ENCODE measurements at places on chromosomes 2 and 18. TPM values are rescaled to one million over a fixed set of nuclear protein-coding genes. Genes with fewer than 3 reads are reported as not detected.

METTL21A gene
- polyA plus RNA-seq: 33.1 TPM

FHL2 gene
- 33.0 TPM for polyA plus RNA-seq

DSG2 gene
- polyA plus RNA-seq: 43.6 TPM

PTRHD1 gene
- polyA plus RNA-seq: 31.1 TPM

COL4A4 gene
- 59.5 TPM for polyA plus RNA-seq

STEAP3 gene
- polyA plus RNA-seq: 1.6 TPM

NEU2 gene
- not detected for polyA plus RNA-seq

TGFA gene
- polyA plus RNA-seq: 16.3 TPM

ACMSD gene
- 30.0 TPM for polyA plus RNA-seq

SKA1 gene
- polyA plus RNA-seq: 6.0 TPM

SPDYA gene
- 3.6 TPM for polyA plus RNA-seq

ESPNL gene
- polyA plus RNA-seq: 2.0 TPM

GRCh38 chr18:37253394-37254235 lies 312.0 kb downstream of the CELF4 start:
- DNase-seq: no peak

GRCh38 chr2:99670768-99671734 lies 181.2 kb upstream of the REV1 start:
- DNase-seq: no peak

DNA sequence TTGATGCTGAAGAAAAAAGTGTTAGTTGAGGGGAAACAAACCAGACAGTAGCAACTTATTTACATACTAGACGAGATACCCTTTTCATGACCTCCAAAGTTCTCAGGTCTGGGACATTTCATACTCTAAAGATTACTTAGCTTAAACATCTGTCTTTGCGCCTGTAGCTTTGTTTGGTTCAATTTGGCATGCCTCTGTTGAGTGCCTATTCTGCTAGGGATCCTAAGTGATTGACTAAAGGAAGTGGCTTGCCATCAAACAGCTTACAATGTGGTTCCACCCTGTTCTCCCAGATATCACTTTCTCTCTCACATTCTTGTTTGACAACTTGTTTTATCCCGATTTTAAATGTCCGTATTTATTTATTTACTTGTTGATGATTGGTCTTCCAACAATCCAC lies 488.8 kb downstream of the PARD3B start:
- DNase-seq: no peak

DNA sequence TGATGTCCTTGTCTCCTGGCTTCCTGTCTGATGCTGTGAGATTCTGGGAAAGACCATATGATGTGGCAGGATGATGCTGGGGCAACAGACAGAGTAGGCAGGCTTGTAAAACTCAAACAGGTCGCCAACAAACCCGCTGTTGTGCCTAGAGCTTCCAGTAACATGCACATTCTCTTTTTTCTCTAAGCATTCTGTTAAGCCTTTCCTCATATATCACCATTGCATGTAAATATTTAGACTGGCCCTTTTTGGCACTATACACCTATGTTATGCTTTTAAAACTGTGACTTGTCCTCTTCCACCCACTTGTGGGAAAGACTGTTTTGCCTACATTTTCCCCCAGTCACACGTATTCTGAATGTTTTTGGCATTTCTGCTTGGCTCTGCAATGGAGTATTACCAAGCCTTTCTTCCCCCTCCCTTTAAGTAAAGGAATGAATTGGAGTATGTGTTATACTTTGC lies 250.4 kb upstream of the TANK start:
- DNase-seq: no peak

- no peak for DNase-seq
Measured at GRCh38 chr2:29139152-29139551, 23.9 kb downstream of the CLIP4 start.

- DNase-seq: no peak
Measured at GRCh38 chr18:62118328-62118727, 68.5 kb downstream of the PIGN start.

DNA sequence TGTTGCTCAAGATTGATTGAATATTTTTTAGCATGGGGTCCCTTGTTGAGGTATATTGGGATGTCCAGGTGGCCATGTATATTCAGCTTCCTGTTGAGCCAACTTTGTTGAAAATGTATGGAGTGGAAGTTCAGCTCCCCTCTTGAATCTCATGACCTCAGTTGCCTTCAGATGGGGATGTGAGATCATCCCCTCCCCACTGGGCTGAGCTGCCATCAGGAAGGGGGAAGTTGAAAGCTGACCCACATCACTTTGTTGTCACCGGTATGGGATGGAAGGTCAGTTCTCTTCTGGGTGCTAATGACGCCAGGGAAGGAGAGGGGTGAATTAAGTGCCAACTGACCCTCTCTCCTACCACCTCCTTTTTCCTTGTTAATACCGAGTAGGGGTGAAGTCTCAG lies 33.9 kb downstream of the ACOXL start:
- no peak for DNase-seq

- no peak for DNase-seq
Measured at GRCh38 chr18:34866310-34866709, 156.2 kb downstream of the DTNA start.

DNA sequence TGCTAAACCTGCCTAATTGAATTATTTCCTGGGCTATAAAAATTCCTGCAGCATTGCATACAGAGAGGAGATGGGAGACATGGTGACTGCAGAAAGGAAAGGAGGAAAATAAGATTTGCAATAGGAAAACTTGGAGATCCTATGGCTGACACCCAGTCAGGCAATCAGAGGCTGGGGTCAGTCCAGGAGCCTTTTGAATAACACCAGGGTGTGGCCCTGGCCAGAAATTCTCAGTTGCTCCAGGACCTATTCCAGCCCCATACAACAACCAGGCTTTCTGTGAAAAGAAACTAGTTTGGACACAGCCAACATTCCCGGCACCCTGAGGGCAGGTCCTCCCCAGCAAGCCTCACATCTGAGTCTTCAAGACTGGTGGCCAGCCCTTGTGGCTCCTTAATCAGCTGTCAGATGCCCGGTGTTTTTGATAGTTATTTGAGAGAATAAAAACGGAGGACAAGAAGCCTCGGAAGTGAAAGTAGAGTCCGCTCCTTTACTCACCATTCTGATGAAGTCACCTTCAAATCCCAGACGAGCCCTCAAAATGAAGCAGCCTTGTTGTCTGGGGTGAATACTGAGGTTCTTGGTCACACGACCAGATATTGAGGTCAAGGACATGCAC lies 31.1 kb upstream of the GMCL1 start:
- no peak for DNase-seq

DNA sequence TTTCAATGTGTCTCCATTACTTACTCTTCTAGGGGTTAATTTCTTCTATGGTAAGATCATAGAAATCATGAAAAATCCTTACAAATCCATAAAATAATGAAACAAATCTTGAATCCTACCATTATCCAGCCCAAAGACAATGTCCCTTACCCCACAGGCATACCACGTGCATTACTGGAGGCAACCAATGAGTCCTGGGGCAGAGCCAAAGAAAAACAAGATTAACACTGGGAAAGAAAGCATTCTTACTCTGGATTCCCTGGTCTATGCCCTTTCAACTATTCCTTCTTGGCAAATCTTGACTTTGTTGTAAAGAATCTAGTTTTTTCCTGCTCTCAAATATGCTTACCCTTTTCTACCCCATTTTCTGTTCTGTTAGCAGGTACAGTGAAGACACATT lies 3.1 kb upstream of the GALNT1 start:
- DNase-seq: no peak

DNA sequence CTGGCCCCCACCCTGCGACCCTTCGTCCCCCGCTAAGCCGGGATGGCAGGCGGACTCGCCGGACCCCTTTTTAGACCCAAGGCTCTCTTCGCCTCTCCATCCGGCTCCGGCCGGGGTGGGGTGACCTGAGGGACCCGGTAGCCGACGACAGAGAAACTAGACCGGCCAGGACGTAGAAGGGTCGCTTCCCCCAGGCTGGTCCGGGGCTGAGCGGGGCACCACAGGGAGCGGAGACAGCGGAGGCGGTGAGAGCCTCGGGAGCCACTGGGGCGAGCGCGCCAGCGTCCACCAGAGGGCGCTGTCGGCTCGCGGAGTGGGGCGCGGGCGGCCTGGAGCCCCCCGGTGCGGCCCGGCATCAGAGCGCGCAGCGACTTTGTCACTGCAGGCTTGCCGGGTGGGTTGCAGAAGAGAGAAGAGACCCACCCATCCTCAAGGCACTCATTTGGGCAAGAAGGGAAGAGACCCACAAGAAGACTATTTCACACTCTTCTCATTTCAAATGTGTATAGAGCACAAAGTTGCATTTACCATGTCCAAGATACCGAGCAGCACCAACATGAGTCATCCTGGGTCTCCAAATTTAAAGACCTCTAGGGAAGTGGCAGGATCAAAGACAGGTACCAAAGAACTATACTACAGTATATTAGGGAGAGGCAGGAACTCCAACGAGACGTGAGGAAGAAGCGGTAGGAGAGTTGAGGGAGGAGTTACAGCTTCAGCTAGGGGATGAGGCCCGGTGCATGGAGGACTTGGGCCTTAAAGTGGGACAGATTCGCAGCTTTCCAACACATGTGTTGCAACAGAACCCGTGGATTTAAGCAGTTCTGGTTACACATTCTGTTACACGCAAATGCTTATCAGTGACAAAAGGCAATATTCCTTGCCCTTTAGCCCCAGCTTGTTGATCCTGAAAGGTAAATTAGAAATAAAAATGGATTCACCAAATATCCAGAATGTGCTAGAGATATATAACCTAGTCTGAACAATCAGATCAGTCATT lies 7.6 kb upstream of the PRKCE start:
- no peak for DNase-seq

- no peak for DNase-seq
Measured at GRCh38 chr2:38830526-38831159, 45.1 kb downstream of the DHX57 start.

DNA sequence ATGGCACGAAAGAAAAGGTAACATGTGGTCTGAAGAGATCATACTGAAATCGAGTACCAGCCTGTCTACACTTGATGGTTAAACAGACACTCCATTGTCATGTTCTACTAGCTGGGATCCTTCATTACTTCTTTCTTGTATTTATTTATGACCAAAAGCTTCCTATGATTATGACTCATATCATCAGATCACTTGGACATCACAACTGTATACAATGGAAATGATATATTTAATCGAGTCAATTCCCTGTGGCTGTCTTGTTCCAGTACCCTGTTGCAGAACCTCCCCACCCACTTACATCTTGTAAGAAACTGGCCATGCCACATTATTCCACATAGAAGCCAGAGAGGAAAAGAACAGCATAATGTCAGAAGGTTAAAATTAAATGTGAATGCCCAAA lies 358.9 kb downstream of the ZEB2 start:
- no peak for DNase-seq
